Breast epithelium (tissue), 4 donors: ENCODE measurements at places on chromosomes 3 and 15. TPM values are rescaled to one million over a fixed set of nuclear protein-coding genes. Genes with fewer than 3 reads are reported as not detected.

- DNase-seq, result no peak
Observed at GRCh38 chr3:14153663-14154062, 24.7 kb downstream of the XPC start.

DNA sequence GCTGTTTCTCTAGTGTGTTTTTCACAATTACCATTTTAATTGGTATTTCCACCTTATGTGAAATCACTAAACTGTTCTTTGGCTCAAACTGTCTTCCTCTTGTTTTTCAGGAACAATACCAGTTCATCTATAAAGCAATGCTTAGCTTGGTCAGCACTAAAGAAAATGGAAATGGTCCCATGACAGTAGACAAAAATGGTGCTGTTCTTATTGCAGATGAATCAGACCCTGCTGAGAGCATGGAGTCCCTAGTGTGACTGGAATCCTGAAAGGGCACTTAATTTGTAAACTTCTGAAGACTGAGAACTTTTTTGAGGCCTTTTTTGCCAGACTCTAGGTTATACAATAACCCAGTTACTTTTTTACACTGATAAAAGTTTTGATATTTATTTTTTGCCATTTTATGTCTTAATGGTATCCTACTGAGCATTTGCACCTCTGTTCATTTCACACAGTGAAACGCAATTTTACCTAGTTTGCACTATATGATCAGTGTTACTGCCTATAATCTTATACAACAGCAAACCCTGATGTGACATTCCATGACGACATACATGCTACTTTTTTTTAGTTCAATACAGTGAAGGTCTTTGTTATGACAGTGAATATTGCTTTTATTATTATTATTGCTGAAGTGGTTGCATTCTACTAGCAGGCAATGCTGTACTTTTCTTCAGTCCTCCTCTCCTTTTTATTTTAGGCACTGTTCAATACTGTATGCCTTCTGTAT is 80.1 kb downstream of the FEZF2 start:
- DNase-seq, result no peak

- DNase-seq, result no peak
Observed at GRCh38 chr3:81550415-81550814, 211.0 kb downstream of the GBE1 start.

DNA sequence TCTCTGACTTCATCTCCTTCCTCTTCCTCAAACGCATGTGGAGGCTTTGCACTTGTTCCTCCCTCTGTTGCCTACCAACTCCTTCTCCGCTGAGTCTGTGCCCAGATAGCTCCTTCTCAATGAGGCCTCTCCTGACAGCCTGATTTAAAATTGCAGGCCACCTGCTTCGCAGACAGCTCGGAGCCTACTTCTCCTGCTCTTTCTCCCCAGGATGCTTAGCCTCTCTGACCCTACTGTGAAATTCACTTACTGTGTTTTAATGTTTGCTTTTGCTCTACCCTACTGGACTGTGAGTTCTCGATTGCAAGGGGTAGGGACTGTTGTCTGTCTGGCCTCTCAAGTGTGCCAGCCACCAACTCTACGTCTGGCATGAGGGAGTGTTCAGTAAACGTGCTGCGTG is 83.4 kb downstream of the EEFSEC start:
- no peak for DNase-seq

ANKUB1 gene
- not detected for total RNA-seq

DNA sequence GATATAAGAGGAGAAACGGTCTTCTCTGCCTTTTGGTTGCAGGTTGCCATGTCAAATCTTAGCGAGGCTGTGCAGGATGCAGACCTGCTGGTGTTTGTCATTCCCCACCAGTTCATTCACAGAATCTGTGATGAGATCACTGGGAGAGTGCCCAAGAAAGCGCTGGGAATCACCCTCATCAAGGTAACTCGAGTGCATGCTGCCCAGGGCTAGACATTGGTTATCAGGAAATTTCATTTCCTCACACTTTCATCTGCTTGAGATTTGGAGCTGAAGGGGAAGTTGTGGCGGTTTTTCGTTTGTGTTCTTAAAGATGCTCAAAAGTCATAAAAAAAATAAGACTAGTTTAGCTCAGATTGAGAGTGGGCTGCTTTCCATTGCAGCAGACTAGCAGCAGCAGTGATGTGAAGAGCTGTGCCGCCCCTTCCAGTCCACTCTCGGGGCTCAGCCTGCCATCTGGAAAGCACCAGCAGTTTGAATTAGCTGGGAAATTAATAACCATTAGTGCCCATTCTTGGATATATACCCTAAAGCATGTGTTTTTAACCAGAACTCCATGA is 32.2 kb downstream of the GPD1L start:
- no peak for DNase-seq
